Gastroesophageal sphincter (tissue), 4 donors: ENCODE measurements at places on chromosomes 3 and 15.

GRCh38 chr15:100680726-100681125, 78.3 kb downstream of the ASB7 start:
- ATAC-seq, result peak; percentile 29

DNA sequence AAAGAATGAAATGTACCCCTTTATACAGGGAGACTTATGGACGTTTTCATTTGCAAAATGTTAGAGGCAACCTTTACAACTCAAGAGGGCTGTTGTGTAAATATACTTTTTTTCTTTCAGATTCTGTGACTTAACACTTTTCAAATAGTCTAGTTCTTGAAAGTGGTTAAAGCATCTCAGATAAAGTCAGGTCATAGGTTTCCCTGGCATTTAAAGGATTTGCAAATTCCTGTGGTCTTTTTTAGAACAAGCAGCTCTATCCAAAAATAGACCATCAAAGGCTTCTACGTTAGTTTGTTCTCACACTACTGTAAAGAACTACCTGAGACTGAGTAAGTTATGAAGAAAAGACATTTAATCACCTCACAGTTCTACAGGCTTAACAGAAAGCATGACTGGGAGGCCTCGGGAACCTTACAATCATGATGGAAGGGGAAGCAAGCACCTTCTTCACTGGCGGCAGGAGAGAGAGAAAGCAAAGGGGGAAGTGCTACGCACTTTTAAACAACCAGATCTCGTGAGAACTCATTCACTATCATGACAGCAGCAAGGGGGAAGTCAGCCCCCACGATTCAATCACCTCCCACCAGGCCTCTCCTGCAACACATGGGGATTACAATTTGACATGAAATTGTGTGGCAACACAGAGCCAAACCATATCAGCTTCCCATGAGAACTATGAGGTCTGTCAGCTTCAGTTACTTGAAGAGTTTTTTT, 23.3 kb upstream of the GABRR3 start:
- ATAC-seq, result no peak

DNA sequence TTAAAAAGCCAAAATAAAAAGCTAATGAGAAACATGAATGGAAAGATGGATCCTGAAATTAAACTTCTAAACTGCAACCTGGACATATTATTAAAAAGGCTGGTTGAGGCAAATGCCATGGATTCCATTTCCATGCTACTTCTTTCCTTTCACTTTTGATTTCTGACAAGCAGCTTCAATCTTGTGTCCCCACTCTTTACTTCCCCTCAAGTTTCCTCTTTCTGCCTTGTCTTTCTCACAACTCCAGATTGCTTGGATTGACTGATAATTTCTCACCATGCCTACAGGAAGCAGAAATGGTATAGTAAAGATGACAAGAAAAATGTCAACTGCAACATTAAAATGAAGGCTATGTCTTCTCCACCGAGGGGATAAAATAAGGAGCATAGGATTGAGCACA, 1136.7 kb downstream of the TUSC7 start:
- ATAC-seq, result no peak

DNA sequence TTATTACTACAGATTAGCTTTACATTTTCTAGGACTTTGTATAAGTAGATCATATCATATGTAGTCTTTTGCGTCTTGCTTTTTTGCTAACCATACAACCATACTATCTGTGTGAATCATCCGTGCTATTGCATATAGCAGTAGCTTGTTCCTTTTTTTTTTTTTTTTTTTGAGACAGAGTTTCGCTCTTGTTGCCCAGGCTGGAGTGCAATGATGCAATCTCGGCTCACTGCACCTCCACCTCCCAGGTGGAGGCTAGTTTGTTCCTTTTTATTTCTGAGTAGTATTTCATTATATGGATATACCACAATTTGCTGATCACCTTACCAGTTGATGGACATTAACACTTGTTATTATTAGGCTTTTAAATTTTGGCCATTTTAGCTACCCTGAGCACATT, 54.5 kb upstream of the TBL1XR1 start:
- ATAC-seq, result no peak

GRCh38 chr3:129326595-129326994, 47.9 kb downstream of the HMCES start:
- ATAC-seq, result no peak

DNA sequence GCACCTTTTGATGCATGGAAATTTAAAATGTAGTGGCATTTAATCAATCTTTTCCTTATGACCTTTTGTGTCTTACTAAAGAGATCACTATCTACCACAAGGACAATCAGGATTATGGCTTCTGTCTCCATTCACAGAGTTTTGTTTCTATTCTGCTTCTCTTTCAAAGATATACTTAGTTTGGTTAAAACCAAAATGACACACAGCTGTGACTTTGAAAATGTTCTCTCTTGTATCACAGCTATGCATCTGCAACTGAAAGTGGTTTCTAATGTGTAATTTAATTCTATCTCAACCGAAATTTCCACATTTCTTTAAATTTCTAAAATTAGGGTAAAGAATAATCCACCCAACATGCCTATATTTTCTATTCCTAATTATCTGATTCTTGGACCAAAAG, 27.7 kb downstream of the HLTF start:
- ATAC-seq, result no peak

DNA sequence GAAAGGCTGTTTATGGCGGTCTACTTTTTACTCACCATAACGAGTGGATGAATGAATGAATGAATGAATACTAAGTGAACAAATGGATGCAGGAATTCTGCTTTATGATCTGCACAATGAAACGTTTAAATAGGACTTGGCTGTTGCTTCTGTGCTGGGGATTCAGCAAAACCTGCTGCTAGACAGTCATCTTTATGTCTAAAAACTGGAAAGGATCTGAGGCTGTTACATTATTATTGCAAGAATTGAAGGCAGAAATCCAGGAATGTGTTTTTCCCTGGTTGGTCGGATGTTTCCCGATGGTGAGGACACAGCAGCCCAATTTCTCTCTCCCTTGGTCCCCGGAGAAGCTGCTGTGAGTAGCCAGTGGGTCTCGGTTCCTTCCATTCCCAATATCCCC, 94.2 kb downstream of the GABRG3 start:
- no peak for ATAC-seq

DNA sequence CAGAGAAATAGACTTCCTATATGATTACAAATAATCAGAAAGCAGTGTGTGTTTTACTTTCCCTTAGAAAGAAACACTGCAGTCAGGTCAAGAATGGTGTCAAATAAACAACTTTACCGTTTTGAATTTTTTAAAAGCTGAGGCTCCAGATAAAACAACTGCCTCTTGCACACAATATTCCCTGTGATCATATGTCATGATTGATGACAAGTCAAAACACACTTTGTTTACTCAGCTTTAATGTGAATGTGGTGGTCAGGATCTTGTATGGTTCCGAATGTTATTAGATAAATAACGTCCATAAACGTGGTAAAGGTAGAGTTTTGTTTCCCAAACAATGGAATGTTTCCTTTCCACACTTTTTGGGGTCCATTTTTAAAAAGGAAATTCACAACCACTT, 428.4 kb upstream of the MDFIC2 start:
- no peak for ATAC-seq

DNA sequence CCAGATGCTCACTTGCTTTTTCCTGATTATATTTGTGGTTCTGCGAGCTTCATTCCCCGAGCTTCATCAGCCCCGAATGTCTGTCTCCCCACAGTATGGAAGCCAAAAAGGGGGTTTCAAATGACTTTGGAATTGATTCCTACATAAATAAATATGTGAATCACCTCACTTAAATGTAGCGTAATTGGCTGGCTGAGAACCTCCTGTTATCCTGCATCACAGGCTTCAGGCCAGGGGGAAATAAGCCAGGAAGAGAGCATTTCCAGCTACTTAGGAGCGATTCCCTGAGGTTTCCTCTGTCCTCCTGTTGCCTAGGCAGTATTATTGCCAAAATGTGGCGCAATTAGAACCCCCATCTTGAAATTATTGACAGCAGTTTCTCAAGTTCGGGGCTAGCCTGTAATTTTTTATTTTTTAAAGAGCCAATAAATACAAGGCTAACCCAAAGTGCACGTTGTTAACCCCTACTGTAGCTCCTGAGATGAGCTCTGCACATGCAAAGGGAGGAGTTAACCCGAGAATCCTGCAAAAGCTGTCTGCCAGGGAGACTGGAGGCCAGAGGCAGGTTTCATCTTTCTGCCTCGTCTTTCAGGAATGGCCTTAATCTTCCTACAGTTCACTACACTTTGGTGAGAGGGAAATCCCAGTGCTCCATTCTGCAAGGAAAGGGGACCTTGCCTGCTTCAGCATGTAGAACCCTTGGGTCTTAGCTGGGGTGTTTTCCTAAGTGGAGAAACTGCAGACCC, 148.2 kb downstream of the ADAMTS9 start:
- peak; percentile 84 for ATAC-seq

- ATAC-seq, result peak; percentile 14
Observed at GRCh38 chr15:88708655-88709054, 69.8 kb downstream of the ISG20 start.

DNA sequence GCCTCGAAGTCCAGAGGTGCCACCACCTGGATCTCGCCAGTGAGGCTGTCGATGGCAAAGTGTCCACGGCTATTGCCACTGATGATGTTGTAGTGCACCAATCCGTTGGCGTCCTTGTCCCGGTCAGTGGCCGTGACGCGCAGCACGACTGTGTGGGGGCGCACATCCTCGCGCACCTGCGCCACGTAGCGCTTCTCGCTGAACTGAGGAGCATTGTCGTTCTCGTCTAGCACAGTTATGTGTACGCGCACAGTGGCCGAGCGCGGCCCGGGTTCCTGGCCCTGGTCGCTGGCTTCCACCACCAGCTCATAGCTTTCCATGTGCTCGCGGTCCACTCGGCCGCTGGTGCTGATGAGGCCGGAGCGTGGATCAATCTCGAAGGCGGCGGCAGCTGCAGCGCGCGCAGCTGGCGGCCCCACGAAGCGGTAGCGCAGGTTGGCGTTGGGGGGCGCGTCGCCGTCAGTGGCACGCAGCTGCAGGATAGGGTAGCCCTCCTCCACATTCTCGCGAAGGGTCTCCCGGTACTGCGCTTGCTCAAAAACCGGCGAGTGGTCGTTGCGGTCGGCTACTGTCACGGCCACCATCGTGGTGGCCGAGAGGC, 1.8 kb downstream of the CELSR3 start:
- no peak for ATAC-seq

GRCh38 chr3:175590745-175591144, 731.6 kb downstream of the NAALADL2 start:
- ATAC-seq, result no peak

DNA sequence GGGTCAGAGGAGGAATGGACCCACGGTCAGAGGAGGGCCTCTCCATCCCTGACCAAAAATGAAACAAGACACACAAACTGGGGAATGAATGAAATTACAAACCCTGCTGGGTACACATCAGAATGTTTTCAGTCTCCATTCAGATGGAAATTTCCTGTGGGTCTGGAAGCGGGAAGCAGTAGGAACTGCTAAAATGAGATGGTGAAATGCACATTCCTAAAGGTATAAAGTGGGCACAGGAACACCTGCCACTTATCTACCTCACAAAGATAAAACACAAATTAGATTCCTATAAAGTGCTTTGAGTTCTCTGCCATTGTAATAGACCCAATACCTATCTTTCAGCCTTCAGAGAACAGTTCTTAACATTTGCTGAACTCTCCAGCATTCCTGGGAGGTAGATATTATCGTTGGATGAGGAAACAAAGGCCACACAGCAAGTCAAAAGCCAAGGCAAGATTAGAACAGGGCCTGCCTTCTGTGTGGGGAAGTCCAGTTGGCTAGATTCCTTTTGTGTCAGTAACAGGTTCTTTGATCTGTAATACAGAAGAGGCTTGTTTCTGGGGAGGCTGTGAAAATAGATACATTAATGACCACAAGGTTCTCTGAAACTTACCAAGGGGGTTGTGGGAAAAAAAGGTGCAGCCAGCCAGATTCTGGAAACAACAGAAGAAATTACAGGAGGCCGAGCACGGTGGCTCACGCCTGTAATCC, 98.4 kb downstream of the IGF2BP2 start:
- ATAC-seq, result no peak

GRCh38 chr15:100501117-100501516, 27.6 kb downstream of the CERS3 start:
- no peak for ATAC-seq
